Germinal center (tissue), 1 donor: ENCODE measurements at places on chromosomes 7 and 10.

DNA sequence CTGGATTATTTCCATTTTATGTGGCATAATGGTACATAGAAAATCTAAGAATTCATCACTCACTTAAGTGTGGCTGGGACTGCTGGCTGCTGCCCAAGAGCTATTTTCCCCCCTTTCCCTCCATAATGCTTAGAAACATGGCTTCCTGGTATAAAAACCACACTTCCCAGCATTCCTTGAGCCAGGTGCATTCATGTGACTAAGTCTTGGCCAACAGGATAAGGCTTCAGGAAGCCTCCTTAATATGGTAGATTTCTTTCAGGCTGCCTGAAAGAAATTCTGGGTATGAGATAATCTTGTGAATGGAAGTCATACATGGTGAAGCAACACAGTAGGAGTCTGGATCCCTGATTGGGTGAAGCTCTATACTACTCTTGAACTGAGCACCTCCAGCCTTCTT lies 178.0 kb downstream of the JAZF1 start:
- DNase-seq: no peak

DNA sequence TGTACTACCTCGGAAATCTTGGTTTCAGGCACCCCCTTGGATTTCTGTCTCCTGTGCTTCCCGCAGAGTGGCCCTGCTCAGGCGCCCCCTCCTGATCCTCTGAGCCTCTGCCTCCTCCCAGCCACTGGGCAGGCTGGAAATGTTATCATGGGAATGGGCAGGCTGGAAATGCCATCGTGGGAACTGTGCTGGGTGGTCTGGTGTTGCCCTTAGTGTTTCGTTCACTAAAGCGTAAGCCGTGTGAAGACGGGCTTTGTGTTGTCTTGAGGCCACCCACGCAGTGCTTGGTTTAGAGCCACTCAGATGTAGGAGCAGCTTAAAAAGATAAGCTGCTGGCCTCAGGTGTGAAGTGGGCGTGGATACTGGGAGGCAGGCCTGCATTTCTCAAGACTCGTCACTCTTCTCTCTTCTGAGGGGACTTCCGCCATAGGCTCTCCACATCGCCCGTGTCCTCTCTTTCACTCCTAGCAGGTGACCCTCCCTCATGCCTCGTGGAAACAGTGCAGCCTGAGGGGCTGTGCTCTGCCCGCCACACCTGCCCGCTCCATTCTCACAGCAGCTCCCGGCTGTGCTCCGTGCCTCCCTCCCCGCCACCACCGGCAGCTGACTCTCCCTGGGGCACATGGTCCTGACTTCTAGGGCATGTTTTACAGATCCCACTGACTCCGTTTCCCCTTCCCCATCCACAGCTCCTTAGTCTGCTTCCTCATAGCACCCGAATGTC lies 28.5 kb downstream of the PPP2R2D start:
- DNase-seq: no peak

DNA sequence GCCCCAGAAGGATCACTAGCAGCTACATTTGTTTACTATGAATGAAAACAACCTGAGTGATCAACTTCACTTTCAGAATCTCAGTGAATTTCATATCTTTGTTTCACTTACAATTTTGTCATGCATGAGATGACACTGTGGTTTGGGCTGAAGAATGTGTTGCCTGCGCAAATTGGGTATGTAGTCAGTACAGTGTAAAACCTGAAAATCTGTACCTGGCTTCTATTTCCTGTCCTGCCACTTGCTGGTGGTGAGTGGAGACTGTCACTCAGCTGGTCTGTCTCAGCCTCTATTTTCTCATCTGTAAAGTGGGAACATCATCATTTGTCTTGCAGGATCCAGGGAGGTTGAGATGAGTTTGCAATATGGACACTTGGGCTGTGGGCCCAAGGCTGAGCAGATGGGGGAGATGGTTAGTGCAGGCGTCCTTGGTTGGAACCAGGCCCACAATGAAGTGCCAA lies 118.0 kb downstream of the WDFY4 start:
- peak; percentile 46 for DNase-seq

DNA sequence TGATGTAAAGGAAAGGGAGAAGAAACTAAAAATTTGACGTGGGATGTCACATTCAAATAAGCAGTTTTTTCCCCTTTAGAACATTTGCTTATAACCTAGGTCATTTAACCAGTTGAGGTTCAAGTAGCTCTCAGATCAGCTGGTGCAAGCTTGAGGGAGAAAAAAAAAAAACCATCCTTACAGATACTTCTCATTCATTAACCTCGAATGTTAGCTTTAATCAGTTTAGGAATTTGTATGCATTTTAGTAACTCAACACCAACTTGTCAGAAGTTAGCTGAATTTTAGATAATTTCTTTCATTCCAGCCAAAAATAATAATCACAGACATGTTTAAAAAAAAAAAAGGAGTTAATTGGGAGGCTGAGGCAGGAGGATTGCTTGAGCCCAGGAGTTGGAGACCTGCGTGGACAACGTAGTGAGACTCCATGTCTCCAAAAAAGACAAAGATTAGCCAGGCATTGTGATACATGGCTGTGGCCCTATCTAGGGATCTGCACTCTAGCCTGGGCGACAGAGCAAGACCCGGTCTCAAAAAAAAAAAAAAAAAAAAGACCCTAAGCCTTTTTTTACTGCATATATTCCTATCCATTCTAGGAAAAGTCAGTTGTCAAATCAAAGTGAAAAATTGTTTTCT lies 46.2 kb downstream of the BMPR1A start:
- DNase-seq: no peak

GRCh38 chr7:51324206-51324898 lies 7.7 kb upstream of the COBL start:
- no peak for DNase-seq

DNA sequence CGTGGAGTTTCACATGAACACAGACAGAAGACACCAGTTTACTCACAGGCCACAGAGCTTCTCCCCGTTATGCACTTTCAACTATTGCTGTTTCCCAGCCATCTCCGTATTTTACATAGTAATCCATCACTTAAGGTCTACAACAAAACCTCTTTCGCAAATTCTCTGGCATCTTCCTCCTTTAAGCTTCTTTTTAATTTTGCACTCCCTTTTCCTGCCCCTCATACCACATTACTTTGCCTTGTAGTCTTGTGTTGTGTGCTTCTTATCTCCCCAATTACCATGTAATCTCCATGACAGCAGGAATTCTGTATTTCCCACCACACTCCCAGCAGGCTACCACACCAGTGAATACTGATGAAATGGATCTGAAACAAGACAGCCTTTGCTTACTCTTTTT lies 87.3 kb downstream of the ODAD2 start:
- DNase-seq: no peak

DNA sequence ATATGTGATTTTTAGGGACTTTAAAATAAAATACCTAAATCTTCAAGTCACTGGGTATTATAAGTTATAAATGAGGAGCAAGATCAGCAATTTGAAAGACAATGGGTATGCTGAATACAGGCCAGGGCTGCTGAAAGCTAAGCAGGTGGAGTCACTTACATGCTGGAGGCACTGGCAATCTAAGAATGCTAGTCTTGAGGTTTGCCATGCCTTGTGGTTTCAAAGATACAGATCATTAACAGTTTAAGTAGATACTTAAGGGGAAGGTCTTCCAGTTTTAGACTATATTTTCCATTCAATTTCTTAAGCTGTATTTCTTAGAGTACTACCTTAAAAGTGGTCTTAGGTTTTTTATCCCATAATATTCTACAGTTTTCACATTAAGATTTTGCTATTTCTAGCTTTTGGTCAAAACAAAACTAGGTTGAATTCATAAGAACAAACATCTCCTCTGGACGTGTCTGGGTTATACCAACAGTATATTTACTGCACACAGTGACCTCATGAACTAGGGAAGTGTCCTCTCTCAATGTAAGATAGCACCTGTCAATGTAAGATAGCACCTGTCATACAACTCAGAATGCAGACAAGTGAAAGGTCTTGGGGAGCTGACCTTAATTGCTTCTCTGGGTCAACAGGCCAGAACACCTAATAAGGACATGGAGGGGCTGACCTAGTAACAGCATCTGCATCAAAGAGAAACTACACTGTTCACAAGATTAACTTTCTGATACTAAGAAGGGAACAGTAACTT lies 2.0 kb downstream of the SRI start:
- peak; percentile 45 for DNase-seq

DNA sequence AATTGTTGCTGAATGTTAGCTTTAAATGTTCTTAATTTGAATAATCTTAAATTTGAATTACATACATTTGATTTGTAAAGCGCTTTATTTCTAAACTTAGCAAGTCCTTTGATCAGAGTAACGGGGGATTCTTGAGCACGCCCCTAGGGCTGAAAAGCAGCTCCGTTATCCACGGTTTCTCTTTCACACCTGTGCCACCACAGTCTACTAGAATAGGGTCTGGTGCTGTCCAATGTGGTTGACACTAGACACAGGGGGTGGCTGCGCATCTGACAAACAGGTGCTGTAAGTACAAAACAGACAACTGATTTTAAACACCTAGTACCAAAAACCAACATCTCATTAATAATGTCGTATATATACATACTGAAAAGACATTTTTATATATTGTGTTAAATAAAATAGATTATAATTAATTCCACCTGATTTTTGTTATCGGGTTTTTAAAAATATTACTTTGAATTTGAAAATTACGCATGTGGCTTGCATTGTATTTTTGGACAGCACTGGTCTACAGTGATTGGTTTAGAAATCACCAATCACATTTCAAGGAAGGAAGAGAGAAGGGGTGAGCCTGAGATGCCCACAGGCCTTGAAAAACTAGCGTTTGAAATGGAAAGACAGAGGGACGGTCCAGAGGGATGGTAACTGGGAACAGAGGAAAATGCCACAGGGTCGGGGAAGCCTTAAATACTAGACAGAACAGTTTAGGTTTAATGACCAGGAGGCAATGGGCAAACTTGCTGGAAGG lies 7.3 kb downstream of the SEPHS1 start:
- DNase-seq: peak; percentile 68

DNA sequence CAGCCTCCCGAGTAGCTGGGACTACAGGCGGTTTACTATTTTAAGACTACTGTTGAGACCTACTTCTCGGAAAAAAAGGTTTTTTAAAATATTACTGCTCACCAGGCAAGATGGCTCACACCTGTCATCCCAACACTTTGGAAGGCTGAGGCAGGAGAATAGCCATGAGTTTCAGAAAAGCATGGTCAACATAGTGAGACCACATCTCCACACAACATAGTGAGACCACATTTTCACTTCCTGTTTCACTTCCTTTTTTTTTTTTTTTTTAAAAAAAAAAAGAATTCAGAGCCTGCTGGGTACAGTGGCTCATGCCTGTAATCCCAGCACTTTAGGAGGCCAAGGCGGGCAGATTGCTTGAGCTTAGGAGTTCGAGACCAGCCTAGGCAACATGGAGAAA lies 46.5 kb downstream of the SVOPL start:
- no peak for DNase-seq

GRCh38 chr10:102856758-102857424 lies 2.8 kb downstream of the BORCS7 start:
- DNase-seq: no peak

DNA sequence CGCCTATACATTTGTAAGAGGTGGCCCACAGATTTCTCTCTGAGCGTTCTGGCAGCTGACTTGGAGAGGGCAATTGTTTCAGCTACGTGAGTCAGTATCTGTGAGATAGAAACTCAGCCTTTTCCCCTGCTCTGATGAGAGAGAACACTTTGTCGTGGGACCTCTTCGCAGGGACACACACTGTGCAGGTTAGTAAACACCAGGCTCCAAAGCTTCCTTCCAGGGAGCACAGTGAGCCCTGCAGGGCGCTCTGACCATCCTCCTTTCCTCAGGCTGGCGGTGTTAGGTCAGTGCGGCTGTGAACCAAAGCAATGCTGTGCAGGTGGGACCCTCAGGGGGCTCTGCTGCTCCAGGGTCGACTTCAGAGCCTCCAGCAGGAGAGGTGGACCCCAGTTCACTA lies 152.2 kb upstream of the TCF7L2 start:
- DNase-seq: no peak

DNA sequence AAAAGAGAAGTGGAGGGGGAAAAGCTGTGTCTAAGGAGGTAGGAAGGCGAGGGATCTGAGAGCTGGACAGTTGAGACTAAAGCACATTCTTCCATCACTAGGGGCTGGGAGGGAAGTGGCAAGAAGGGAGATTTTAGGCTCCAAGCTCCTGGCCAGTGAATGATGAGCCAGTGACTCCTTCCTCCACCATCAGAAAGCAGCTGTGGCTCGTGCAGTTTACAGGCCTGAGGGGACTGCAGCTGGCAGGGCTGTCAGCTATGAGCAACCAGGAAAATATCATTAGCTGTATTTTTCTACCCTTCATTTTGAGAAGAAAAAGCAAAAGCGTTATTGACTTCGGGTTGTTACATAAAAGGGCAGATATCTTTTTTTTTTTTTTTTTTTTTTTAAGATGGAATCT lies 60.7 kb downstream of the GPAM start:
- no peak for DNase-seq

DNA sequence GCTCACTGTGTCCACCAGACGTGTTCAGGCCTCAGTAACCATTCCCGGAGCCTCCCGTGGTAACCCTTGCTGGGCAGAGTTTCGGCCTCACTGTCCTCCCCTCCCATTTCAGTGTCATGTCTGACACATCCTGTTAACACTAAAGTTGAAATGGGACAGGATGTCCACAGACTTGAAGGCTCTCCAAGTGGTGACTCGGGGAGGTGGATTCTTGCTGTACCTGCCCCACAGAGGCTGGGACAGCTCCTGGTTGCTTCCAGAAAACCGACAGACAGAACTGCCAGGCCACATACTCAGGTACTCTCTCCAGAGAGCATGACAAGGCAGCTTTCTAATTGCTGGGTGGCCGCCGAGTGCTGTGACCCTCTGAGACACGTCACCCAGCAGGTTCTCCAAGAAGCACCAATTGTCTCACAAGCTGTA lies 17.9 kb upstream of the CYTH3 start:
- DNase-seq: no peak

DNA sequence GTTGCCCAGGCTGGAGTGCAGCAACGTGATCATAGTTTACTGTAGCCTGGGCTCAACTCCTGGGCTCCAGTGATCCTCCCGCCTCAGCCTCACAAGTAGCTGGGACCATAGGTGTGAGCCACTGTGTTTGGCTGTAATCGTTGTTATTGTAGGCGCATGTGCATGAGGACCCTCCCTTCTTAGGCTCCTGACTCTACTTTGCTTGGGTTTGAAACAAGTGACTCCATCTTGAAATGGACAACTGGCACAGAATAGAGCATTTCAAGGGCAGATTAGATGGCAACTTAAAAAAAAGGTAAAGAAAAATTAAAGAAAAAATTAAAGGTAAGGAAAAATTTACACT lies 15.4 kb upstream of the GIMAP8 start:
- no peak for DNase-seq

DNA sequence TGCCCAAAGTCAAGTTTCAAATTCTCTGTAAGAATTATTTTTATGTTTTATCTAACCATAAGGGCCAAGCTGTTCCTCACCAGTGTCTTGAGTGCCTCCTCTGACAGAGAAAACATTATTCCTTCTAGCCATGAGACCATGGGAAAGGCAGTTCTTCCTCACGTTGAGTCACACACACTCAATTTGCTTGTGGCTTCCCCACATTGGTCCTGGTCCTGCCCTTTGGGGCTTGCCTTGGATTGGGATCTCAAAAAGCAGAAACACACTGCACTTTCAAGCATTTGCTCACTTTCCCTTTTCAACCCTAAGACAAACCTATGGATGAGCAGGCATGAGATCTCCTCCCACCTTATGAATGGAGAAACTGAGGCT lies 248.3 kb upstream of the IGFBP3 start:
- no peak for DNase-seq

GRCh38 chr7:137642031-137642430 lies 204.7 kb downstream of the DGKI start:
- no peak for DNase-seq

GRCh38 chr7:115009139-115009538 lies 87.2 kb downstream of the MDFIC start:
- peak; percentile 13 for DNase-seq
